Right ventricle myocardium superior (tissue), 1 donor: ENCODE measurements at places on chromosomes 11 and 22. TPM values are rescaled to one million over a fixed set of nuclear protein-coding genes. Genes with fewer than 3 reads are reported as not detected.

Gene GDPD4
- not detected for total RNA-seq

Gene FAM227A
- 0.43 TPM for total RNA-seq

DNA sequence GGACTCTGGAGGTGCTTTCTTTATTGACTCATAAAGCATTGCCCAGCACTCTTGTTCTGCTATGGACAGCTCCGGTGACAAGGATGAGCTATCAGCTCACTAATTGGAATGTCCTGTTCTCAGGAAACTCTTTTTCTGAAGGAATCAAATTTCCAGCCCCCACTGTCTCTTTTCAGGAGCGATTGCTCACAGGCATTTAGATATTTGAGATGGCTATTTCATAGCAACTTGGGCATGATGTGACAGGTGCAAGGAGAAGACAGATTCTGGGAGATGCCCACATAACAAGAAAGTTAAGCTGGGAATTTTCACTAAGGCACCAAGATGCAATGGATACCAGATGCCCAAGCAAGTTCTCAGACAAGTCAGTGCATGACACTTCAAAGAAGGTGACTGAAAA, 123.4 kb upstream of the CSNK2A3 start:
- no peak for DNase-seq

DNA sequence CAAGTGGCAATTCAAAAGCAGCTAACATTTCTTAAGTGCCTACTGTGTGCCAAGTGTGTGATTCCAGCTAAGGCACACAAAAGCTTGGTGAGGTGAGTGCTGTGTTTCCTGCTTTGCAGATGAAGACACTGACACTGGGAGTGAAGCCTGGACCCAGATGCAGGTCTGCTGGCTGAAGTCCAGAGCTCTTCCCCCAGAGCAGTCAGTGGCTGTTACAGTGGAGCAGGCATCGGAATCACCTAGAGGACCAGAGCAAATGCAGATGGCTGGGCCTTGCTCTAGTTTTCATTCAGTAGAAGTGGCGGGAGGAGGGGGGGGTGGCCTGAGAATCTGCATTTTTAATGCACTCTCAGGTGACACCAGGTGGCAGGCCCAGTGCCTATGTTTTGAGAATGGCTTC, 342.3 kb downstream of the CADM1 start:
- DNase-seq, result no peak
